ENCODE measurements at places on chromosomes 7 and 10.

DNA sequence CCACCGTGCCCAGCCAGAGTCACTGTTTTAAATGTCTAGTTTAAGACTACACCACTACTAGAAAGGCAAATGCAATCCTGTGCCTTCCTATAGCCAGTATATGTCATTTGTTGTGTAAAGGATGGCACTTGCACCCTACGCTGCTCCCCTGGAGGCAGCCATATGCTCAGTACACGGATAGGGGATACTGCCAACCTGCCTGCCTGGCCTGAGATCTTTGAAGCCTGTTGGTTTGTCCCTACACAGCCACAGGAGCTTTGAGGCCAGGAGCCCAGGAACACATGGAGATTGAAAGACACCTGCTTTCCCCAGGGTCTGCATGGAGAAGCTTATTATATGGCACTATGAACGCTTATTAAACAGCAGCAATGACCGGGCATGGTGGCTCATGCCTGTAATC is 2.3 kb upstream of the SCRN1 start:
- no peak for DNase-seq

DNA sequence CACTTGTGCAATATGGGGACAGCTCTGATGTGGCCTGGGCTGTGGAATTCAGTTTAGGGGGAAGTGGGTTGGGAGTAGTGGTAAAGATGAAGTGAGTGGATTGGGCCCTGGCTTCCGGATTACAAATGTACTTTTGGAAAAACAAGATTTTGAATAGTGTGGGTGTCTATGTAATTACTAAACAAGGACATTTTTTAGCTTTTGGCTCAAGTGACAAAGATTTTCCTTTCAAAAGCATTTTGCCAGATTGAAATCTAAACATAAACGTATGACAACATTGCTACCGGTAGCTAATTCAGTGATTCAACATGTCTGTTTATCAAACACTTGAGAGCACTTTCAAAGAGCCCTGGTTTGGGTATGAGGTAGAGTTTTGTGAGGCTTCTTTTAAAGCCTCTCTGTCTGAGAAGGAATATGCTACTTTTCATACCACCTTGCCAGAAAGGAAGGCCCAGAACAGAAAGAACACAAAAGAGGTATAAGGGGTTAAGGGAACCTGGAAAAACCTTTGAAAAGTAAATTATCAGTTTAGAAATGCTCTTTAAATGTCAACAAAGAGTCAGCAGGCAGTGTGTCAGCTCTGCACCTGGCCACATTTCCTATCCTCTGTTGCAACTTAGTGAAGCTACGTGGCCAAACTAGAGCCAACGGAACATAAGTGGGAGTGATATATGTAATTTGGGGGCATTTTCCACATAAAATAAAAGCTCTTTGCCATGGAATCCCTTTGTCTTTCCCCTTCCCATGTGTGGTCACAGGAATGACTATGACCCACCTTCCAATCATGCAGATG is 516.1 kb downstream of the NRG3 start:
- no peak for DNase-seq

DNA sequence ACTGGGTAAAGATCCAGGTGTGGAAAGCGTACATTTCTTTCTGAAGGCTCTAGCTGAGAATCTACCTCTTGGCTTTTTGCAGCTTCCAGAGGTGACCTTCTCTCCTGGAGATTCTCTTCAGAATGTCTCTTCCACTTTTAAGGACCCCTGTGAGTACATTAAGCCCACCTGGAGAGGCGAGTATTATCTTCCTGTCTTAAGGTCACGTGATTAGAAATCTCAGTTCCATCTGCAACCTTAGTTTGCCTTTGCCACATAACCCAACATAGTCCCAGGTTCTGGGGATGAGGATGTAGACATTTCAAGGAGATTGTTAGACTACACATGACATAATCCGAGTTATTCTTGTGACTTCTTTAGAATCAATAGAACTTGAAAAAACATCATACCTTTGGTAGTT is 665.5 kb upstream of the POM121L12 start:
- DNase-seq: no peak

DNA sequence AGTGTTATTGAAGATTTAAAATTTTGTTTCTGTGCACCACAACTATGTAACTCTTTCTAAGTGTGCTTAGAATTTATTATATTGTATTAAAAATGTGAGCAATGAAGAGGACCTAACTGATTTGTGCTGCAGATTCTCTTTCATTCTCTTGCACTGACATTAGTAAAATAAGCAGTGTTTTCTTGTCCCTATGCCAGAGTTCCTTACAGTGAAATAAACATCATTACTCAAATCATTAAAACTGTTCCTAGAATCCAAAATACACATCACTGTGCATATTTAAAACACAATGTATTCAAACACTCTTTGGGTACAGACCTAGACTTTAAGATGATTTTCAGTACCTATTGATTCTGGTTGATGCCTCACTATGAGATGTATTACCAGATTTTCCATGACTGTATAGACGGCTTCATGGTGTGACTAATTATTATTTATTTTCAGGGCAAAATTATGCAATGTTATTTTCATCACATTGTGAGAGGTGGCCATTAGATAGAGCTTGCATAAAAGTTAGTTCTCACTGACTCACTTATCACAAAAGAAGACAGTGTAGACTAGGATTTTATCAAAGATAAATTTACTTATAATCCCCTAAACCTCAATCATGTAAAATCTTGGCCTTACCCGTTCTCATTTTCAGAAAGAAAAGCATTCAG is 93.4 kb downstream of the PTPRZ1 start:
- DNase-seq: no peak

GRCh38 chr7:2612445-2613097 is 19.2 kb upstream of the TTYH3 start:
- DNase-seq: no peak

- DNase-seq: no peak
Observed at GRCh38 chr7:79421751-79422150, 31.7 kb downstream of the MAGI2 start.

DNA sequence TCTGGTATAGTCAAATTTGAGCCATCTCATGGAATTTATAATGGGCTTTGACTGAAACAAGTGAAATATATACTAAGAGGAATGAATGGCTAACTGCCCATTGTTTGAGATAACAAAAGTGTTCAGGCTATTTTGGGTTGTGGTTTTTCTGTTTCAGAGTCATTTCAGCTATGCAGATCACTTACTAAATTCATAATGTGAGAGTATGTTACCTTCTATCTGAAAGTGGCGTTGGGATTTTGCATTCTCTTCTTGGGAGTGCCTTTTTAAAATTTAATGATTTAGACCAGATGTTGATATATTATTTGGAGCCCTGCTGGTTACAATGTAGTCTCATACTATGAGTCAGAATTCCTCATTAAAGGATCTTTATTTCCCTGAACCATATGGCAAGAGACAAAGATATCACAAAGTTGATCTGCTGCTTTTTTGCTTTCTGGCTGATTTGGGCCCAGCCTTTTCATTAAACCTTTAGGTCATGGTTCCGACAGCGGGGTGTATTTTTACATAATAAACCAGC is 10.4 kb downstream of the VCL start:
- no peak for DNase-seq

- DNase-seq: no peak
Observed at GRCh38 chr10:55897490-55897921, 463.6 kb downstream of the ZWINT start.

DNA sequence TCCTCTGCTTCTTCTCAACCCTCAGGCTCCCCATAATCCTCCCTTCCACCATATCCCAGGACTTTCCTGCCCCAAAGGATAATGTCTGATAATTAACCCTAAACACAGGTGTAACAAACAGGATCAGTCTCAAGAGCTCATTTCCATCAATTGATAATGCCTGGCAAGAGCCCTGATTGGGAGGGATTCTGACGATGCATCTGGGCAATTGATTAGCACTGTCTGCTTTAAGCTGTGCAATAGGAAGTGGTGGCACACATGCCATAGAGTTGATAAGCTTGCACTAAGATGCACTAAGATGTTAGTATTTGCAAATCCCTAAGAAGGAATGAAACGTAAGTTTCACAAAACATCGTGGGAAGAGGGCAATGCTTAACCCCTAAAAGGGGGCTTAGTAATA is 27.4 kb upstream of the EGR2 start:
- DNase-seq: no peak

DNA sequence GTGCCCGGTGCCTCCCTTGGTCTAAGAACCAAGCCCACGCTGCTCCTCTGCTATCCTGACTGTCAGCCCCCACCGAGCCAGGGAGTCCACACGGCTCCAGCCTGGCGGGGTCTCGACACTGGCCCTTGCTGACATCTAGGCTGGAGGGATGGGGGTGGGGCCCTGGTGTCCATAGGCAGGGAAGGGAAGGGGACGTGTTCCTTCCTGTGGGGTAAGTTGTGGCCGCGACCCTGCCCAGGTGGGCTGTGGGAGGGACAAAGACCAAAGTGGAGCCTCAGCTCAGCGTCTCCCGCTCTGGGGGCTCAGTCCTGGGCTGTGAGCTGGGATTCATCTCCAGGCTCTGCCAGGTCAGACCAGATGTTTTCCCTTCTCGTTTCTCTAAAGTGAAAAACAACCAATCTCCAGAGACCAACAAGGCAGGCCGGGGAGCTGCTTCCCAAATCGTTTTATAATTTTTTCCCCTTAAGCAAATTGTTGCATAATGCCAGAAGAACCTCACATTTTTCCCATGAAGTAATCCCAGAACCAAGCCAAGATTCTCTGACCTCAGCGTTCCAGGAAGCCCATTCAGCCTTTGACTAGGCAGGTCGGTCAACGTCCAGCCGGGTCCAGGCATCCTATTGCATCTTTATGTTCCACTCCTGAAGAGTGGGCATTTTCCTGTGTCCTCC is 101.2 kb downstream of the RGS10 start:
- DNase-seq: no peak

- no peak for DNase-seq
Observed at GRCh38 chr7:20188567-20188966, 28.6 kb downstream of the MACC1 start.

DNA sequence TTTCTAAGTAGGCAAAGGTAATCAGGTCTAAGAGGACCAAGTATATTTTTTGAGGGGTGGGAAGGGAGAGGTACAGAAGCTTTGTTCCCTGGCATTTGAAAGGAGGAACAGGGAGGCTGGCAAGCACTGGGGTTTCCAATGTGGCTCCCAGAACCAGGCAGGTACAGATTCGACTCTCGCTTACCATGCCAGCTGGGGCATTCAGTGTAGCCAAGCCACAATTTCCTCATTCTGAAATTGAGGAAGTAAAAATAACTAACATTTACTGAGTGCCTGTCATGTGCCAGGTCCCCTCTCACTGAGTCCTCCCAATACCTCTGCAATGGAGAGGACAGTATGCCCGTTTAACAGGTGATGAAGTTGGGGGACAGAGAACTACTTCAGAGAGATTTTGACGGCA is 45.9 kb upstream of the BET1 start:
- DNase-seq: no peak

DNA sequence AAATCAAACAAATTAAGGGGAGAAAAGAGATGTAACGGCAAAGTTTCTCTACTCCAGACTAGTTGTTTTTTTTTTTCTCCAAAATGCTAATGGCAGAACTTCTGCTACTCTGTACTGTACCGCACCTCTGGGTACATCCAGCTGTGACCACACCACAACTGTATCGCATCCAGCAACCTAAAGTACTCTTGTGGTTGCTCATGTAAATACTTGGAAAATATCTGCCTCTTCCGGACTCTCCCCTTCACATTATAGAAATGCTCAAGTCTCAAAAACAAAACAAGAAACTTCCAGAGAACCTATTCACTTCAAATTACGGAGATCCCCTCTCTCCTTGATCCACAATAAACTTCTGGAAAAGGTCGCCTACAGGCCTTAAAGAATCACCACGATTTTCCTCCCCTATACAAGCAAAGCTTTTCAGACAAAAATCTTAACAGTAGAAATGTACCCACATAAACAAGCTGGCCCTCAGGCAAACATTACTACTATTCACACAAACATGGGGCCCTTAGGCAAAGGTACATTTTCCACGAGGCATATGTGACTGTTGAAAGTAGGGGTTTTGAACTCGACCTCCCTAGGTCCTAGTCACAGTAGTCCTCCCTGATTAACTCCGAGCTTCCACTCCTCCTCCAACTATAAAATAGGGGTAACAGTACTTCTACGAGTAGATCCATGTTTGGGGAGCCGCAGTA is 222.9 kb upstream of the MKLN1 start:
- no peak for DNase-seq

GRCh38 chr10:74150204-74150989 is at the start of gene AP3M1:
Gene AP3M1, minus strand, starts transcription at chr10:74150828. Its CDS starts 12,449 bp downstream, at chr10:74138379.
- DNase-seq: peak; percentile 74
